ENCODE measurements at places on chromosomes 1 and 21.

DNA sequence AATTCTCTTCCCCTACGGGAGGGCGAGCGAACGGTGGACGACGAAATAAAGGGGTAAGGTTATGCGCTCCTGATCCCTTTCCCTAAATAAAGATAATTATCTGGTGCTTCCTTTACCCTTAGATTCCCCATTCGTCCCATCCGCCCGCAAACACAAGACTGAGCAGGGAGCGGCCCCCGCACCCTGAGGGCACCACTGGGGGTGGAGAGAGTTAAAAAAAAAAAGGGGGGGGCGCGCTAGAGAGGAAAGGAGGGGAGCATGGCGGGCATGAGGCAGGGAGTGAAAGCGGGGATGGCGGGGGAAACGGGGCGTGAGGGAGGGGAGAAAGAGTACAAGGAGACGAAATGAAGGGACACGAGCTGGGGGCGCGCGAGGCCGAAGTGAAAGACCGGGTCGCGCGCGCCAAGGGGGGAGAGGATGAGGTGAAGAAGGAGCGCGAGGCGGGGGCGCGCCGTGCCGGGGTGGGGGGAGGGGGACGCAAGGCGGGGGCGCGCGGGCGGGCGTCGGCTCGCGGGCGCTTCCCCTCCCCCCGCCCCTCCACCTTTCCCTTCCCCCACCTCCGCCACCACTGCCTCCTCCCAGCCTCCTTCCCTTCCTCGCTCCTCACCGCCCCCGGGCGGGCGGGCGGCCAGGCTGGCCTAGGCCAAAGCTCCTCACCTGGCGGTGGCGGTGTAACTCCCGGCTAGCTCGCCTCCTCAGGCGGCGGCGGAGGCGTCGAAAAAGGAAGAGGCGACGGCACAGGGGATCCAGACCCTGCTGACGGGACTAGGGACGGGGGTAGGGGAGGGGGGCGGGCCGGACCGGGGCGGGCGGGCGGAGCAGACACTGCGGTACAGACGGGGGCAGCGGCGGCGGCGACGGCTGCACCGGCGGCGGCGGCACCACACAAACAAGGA, 448 bp downstream of the GATAD2B start:
- DNase-seq, result no peak

DNA sequence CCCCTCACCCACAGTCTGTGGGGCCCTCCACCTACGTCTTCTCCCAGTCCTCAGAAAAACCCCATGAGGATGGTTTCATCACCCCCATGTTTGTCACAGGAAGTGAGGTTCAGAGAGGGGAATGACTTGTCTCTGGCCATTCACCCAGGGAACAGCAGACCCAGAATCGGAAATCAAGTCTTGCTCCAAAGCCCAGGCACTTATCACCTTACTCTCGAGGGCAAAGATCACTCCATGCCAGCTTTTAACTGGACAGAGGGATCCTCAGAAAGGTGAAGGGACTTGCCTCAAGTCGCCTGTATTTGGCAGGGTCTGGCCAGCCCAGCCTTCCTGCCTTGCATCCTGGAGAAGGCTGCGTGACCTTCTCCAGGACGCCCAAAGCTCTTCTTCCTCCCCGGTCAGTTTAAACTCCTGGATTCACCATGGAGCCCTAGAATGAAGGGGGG, 57.9 kb upstream of the SSBP3 start:
- no peak for DNase-seq

DNA sequence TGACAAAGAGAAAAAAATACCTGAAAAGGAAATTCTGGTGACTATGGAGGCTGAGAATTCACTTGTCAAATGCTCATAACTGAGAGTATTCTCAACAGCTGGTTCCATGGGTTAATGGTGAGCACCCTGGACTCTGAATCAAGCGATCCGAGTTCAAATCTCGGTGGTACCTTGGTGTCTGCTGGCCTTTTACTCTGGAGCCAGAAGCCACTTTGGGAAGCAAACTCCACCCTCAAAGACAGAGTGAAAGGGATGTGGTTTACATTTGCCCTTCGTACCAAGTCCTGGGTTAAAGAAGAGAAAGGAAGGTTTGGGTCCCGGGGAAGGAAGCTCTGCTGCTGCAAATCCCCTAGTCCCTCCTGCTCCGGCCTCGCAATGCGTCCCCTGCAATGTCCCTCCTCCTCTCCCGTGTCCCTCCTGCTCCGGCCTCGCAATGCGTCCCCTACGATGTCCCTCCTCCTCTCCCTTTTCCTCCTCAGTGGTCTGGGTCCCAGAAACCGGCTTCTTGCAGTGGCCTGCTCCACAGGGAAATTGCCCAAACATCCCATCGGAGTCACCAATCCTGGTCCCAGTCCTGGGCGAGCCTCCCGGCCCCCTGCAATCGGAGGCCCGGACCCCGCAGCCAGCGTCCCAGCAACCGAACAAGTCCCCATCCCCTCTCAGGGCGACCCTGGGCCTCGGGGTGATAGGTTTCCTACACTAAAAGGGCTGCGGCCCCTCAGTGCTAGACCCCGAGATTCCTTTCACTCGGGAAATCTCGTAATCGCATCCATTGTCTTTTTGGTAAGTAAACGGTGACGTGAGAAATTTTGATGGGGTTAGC, 129.4 kb downstream of the PPIAL4G start:
- DNase-seq, result peak; percentile 84

DNA sequence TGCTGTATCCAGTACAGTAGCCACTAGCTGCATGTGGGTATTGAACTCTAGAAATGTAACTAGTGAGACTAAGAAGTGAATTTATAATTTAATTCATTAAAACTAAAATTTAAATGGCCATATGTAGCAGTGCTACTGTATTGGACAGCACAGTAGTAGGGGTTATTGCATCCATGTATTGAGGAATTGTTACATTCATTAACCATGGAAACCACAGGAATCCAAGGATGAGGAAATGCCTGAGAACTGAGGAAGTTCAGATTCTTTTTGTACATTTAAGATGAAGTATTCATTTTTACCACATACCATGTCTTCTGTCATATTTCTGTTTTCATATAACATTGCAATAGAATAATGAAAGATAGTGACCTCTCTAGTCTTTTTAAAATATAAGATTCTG, 2.6 kb downstream of the MTF2 start:
- DNase-seq, result peak; percentile 87

GRCh38 chr1:39170731-39171667, 33.5 kb upstream of the MACF1 start:
- no peak for DNase-seq

GRCh38 chr1:199272628-199273086, 633.8 kb downstream of the PTPRC start:
- peak; percentile 98 for DNase-seq

DNA sequence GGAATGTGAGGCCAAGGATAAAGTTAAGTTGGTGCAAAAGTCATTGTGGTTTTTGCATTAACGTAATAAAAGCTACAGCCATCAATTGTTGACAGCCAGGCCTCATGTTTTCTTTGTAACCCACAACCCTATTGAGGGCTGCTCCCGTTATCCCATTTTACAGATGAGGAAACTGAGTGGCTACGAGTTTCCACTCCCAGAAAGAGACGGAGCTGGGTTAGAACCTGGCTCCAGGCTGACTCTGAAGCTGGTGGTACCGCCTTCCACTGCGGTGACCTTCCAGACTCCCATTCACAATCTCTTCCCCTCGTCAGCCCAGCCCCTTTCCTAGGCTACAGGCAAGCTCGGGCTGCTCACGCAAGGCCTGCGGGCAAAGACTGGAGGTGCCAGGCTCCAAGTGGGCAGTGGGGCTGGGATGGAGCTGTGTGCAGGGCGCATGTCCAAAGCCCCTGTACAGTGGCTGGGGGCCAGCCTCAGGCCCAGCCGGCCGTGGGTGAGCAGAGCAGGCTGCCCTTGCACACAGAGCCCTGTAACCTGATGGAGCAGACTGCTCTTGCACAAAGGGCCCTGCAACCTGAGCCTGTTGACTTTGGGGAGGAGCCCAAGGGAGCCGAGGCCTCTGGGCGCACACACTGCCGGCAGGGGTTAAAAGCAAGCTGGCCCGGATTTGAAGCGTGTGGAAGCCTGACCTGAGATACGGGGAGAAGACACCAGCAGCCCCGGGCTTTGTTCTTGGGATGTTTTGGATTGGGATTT, 97.4 kb upstream of the TMPRSS2 start:
- DNase-seq, result no peak

DNA sequence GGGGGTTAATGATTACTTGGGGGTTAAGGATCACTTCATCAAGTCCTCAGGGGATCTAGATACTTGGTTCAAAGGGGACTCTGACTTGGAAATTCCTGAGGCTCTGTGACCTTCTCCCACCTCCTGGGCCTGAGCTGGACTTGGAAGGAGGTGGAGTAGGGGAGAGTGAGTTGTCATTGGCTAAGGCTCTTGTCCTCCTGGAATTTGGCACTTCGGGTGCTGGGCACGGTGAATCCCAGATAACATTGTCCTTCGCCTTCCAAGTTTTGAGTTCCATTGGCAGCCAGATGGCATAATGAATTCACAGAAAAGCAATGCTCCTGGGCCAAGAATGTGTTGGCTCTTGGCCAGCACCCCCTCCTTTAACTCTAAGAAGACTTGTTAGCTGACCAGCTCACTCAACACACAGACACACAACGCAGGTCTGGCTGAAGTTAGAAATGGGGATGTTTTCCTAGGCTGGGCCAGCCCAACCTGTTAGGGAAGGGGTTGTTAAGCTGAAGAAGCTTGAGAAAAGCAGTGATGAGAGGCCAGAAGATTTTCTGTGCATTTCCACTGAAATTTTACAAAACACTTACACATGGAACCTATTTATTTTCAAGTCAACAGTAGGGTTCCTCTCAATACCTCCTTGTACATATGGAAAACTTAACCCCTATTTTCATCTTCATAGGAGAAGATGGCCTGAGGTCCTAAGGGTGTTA, 29.7 kb downstream of the SLC26A9 start:
- DNase-seq, result peak; percentile 41

GRCh38 chr1:206471415-206471801, 1.1 kb downstream of the IKBKE start:
- DNase-seq, result no peak

DNA sequence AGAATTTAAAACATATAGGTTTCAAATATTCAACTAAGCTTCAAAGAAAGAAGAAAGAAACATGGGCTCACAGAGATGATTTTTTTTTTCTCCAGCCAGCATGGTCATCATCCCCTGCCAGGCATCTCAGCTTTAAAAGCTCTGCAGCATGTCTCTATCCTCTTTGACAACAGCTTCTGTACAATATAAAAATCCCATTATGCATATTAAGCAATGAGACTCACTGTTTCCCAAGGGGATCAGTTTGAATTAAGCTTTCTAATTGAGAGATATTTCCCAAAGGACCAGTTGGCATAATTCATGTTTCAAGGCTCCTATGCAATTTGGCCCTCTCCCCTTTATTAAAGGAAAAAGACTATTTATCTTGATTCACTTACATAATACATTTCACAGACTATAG, 220.3 kb downstream of the GRIK1 start:
- no peak for DNase-seq

GRCh38 chr1:62796221-62796620, 12.3 kb downstream of the ATG4C start:
- no peak for DNase-seq

DNA sequence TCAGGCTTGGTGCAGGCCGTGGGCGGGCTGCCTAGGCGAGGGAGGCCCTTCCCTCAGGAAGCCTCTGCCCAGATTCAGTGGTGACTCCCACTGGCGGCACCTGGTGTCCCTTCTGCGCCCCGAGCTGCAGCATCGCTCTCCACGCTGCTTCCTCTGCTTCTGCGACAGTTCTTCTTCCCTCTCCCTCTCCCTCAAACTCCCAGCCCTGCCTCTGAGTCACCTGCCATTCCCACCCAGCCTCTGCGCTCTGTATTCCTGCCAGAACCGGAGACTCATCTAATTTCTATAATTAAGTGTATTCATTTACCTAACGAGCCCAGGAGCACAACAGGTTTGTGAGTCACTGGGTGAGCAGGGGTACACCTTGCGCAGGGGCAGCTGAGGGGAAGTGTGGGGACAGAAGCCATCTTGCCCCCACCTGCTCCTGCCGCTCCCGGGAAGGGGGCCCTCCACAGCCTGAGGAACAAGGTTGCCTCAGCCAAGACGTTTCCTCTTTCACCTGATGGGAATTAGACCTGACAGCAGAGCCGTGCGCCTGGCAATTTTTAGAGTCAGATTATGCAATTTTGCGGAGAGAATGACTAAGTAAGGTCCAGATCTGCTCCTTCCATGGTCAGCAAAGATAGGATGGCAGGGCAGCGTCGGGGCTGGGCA, 19.4 kb downstream of the KCNC4 start:
- no peak for DNase-seq

DNA sequence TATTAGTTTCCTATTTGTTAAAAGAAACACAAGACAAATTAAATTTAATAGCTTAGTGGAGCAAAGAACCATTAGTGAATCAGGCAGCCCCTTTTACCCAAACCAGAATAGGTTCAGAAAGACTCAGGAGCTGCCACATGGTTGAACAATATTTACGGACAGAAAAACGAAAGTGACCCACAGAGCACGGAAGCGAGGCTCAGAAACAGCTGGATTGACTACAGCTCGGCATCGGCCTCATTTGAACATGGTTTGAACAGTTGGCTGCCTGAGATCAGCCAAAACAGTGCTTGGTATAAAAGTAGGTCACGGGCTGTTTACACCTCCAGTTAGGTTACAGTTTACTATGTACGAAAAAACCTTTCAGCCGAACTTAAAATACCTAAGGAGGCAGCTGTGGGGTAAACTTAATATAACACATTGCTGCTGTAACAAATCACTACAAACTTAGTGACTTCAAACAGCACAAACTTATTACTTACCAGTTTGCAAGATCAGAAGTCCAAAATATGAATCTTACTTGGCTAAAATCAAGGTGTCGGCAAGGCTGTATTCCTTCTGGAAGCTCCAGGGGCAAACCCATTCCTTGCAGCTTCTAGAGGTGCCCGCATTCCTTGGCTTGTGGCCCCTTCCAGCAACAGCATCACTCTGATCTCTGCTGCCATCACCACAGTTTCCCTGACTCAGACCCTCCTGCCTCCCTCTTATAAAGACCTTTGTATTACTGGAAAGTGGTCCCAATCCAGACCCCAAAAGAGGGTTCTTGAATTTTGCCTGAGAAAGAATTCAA, 11.8 kb downstream of the PADI4 start:
- no peak for DNase-seq

DNA sequence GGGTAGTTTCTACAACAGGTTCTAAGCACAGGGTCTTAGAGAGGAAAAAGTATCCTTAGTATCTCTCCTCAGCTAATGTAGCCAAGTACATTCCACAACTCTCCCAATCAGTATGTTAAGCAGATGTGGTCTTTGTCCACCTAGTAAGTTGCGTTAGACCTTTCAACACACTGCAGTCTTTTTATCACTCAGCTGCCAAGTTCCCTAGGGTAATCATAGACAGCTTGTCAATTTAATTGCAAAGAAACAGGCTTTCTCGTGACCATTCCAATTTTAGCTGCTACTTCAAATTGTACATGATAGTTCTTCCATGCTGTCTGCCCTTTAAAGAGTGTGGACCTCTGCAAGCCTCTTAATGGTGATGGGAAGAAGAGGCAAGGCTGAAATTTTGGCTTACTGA, 211.8 kb upstream of the PKN2 start:
- DNase-seq, result no peak
